ENCODE measurements at places on chromosomes 2 and 18.

DNA sequence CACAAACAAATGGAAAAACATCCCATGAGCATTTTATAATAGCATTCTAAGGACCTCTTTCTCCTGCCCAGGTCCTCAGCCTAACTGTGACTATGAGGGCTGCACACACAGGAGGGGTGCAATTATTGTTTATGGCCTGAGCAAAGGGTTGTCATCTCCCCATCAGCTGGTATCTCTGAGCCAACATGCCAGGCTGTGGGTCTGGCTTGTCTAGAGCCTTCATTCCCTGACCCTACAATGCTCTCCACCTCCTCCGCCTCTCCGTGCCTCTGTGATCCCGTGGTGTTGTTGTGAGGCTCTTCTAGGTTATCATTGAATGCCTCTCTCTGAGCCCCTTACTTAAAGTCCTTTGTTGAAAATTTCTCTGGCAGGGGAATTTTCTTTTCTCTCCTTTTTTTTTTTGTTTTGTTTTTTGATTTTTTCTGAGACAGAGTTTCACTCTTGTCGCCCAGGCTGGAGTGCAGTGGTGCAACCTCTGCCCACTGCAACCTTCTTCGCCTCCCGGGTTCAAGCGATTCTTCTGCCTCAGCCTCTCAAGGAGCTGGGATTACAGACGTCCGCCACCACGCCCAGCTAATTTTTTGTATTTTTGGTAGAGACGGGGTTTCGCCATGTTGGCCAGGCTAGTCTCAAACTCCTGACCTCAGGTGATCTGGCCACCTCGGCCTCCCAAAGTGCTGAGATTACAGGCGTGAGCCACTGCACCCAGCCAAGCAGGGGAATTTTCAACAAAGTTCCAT is 126.4 kb downstream of the SMAD7 start:
- peak; percentile 17 for DNase-seq

- peak; percentile 81 for DNase-seq
Measured at GRCh38 chr2:157839162-157839801, 36.8 kb downstream of the ACVR1 start.

- DNase-seq = no peak
Measured at GRCh38 chr2:119646149-119646548, 32.9 kb upstream of the TMEM177 start.

- DNase-seq = no peak
Measured at GRCh38 chr2:219446101-219446504, 11.5 kb downstream of the SPEG start.
